CD4-positive, alpha-beta T cell treated with Interleukin-4 for 1 hour (primary cell): ENCODE measurements at places on chromosomes 2 and 18.
A peak's percentile ranks its signal among the peaks of the same experiment; 100 is the strongest.

- peak; percentile 88 for DNase-seq
Measured at GRCh38 chr2:11129598-11130449, 25.4 kb upstream of the SLC66A3 start.

- DNase-seq = no peak
Measured at GRCh38 chr18:79573921-79574491, 105.6 kb upstream of the CTDP1 start.

DNA sequence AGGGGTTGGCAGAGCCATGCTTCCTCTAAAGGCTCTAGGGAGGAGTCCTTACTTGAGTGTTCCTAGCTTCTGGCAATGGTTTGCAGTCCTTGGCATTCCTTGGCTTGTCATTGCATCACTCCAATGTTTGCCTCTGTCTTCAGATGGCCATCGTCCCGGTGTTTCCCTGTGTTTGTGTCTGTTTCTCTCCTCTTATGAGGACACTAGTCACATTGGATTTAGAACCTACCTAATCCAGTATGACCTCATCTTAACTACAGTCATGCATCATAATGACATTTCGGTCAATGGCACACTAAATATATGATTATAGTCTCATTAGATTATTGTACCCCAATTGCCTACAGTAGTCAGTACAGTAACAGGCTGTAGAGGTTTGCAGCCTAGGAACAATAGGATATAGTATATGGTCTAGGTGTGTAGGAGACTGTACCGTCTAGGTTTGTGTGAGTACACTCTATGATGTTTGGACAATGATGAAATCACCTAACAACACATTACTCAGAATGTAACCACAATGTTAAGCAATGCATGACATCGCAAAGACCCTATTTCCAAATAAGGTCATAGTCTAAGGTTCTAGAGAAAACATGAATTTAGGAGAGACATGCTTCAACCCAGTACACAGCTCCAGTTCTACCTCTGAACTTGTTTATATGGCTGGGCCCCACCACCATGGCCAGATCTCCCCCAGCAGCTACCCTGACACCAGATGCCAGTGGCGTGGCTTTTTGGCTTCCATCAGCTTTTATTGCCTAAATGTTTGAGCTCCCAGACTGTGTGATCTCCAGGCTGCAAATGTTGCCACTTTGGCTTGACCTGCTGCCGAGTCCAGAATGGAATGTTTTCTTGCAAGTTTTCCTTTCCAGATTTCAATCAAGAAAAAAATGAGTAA, 22.1 kb downstream of the SRD5A2 start:
- no peak for DNase-seq

GRCh38 chr2:185860321-185860720, 121.7 kb downstream of the FSIP2 start:
- no peak for DNase-seq

DNA sequence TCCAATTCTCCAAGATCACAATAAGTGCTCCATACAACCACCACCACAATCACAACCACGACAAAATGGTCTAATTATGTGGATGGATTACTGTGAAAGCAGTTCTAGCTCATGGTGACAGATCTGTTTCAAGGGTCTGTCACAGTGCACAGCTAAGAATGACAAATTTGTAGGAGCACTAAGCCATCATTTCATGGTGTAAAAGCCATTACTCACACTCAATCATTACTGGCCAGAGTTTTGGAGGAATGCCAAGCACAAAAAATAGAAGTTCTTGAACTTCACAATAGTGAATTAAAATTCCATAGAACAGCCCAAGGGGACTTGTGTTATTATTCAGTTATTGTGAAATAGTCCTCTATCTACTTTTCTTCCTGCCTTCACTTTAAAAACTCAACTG, 2.3 kb downstream of the CPS1 start:
- no peak for DNase-seq

DNA sequence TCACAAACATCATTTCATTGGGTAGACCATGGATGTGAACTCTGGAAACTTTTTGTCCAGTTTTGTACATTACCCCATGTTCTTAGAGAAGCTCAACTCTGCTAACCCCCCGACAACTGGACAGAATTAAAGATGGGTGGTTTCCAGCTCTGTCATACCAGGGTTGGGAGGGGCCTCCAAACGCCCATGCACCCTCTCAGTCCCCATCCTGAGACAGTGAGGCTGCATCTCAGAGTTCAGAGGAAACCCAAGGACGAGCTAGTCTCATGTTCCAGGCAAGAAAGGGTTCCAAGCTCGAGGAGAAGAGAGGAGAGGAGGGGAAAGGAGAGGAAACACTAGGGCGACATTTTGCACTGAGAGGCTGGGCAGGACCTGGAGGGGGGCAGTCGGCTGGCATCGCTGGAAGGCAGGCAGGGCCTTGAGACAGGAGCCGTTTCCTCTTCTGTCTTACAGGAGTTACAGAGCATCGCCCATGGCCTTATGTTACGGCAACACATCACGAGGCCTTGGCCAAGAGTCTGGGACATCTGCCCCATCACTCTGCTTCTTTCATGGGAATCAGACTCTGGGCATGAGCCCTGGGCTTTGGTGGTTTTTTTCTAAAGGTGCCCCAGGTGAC, 16.4 kb downstream of the MAL start:
- DNase-seq = no peak

- no peak for DNase-seq
Measured at GRCh38 chr2:33581872-33582271, 17.2 kb downstream of the FAM98A start.

GRCh38 chr2:128155970-128156369, 65.0 kb downstream of the UGGT1 start:
- no peak for DNase-seq

GRCh38 chr2:2940061-2940460, 437.6 kb downstream of the EIPR1 start:
- DNase-seq = no peak

- DNase-seq = no peak
Measured at GRCh38 chr2:228655331-228655730, 473.8 kb upstream of the SPHKAP start.

DNA sequence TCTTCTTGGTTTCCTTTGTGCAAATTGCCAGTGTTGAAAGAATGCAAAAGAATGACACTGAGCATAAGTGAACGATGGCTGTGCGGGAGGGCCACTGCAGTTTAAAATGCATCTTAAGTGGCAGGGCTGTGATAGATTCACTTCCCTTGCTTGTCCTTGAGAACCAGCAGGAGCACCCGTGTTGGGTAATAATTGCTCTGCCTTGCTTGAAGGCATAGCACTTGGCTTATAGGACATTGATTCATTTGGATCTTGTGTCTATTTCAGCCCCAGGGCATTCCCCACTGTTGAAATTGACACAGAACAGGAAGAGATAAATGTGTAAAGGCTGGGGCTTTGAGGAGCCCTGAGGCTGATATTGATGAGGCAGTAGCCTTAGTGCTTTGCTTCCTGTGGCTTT, 1003.7 kb upstream of the GYPC start:
- DNase-seq = no peak

- DNase-seq = no peak
Measured at GRCh38 chr2:66515743-66516142, 80.8 kb downstream of the MEIS1 start.

GRCh38 chr2:197124639-197125390, 185.8 kb downstream of the ANKRD44 start:
- no peak for DNase-seq

DNA sequence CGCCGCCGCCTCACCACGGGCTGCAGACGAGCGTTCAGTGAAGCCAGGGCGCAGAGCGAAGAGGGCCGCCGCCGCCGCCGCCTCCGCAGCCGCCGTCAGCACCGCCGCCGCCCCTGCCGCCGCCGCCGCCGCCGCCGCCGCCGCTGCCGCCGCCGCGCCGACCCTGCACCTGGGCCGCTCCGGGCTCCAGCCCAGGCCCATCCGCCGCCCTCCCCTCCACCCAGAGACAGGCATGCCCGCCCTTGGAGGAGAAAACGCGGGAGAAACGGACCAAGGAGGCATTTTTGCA, 3.0 kb downstream of the POU3F3 start:
- no peak for DNase-seq

- DNase-seq = peak; percentile 4
Measured at GRCh38 chr2:31138037-31138962, at the start of gene GALNT14. Gene GALNT14, minus strand, starts transcription at chr2:31138440. Its CDS starts 354 bp downstream, at chr2:31138086.

GRCh38 chr2:112583497-112584133, 794 bp upstream of the CHCHD5 start:
- peak; percentile 15 for DNase-seq

GRCh38 chr2:8487461-8487932, 194.4 kb upstream of the ID2 start:
- DNase-seq = no peak

DNA sequence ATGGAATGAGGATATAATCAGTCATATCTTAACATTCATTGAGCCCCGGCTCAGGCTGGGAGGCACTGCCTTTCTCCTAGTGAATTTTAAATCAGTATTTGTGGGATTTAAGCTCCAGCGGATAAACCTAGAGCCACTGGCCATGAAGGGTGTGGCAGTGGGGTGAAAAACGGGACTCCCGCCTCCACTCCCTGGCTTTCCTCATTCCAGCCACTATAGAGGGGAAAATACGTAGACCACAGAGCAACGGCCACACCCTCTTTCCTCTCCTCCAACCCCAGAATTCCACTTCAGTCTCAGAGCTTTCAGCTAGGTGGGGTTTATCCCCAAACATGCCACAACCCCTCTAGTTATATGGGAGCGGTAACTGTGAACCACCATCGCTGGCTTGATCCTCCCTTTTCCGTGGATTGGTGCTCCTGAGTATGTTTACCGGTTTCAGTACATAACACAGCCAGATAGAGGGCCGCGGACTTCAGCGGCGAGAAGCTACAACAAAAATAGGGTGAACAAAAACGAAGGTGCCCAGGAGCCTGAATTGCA, 70.6 kb upstream of the ITGB6 start:
- DNase-seq = no peak

DNA sequence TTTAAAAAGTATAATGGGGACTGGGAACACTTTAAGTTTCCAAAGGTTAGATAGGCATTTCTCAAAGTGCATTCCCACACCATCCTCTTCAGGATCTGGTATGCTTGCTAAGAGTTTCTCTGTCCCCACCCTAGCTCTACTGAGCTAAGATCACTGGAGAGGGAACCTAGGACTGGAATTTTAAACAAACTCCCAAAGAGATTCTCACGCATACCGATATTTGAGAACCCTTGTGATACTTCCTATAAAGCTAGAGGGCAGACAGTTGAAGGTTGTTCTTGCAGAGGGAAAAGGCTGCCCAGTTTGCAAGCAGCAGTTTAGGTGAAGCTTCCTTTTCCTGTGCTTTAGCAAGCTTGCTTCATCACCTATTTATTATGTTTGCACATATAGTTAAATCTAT, 3.6 kb downstream of the CNRIP1 start:
- no peak for DNase-seq
